Foreskin fibroblast (primary cell): ENCODE measurements at places on chromosomes 5 and 9.

DNA sequence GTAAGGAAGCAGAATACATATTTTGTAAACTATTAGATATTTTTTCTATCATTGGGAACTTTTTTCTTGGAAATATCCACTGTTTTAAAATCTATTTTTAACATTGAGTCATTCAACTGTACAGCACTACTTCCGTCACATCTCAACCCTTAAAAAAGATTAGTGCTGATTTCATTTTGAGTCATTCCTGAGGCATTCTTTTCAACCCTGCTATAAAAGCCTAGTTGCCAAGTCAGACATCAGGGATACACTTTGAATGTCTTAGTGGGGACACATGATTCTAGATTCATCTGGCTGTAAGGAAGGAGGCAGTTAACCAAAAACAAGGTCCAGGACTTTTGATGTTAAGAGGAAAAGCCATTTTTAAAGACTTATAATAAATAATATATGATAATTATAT is 160.9 kb downstream of the GIN1 start:
- DNase-seq = peak; percentile 92

GRCh38 chr5:65066387-65067146 is 297.8 kb downstream of the CWC27 start:
- peak; percentile 49 for DNase-seq

- peak; percentile 57 for DNase-seq
These were observed 1.1 kb downstream of the RICTOR start for GRCh38 chr5:39072925-39073766.

DNA sequence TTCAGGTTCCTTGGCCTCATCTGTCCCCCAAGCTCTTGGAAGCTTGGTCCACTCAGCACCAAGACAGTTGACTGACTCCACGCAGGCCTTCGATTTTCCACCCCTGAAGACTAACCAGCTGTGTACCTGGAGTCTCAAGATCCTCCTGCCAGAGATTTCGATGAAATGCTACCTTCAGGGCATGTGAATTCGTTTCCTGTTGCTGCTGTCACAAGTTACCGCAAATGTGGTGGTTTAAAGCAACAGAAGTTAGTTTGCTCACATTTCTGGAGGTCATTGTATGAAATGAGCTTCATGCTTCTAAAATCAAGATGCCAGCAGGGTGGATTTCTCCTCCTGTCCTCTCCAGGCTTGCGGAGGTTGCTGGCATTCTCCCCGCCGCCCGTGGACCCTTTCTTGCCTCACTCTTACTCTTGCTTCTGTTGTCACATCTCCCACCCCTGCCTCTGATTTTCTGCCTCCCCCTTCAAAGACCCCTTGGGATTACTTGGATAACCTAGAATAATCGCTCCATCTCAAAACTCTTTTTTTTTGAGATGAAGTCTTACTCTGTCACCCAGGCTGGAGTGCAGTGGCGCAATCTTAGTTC is 27.6 kb upstream of the RETREG1 start:
- DNase-seq = no peak

DNA sequence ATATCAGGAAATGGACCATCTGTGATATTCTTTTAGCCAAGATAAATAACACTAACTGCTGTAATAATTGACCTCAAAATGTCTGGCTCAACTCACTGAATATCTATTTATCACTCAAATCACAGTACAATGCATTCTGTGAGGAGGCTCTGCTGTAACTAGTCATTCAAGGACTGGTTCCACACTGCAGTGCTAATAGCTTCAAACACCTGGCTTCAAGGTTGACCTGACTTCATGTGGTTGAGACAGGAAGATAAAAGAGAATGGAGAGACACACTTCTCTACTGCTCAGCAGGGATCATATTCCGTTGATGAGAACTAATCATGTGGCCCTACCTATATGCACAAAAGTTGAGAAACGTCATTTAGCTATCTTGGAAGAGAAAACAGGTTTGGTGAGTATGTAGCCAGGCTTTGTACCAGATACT is 3.4 kb upstream of the RHOBTB3 start:
- no peak for DNase-seq
